ENCODE measurements at places on chromosomes 2 and 18. TPM values are rescaled to one million over a fixed set of nuclear protein-coding genes. Genes with fewer than 3 reads are reported as not detected.
A peak's percentile ranks its signal among the peaks of the same experiment; 100 is the strongest.

The OSBPL6 gene
- polyA plus RNA-seq: 6.2 TPM

GRCh38 chr2:2569306-2569705 lies 238.2 kb upstream of the MYT1L start:
- no peak for DNase-seq

- DNase-seq: no peak
Observed at GRCh38 chr2:69344305-69344704, 42.7 kb downstream of the GFPT1 start.

The POMC gene
- 1.9 TPM for polyA plus RNA-seq

The SERPINB3 gene
- not detected for polyA plus RNA-seq

DNA sequence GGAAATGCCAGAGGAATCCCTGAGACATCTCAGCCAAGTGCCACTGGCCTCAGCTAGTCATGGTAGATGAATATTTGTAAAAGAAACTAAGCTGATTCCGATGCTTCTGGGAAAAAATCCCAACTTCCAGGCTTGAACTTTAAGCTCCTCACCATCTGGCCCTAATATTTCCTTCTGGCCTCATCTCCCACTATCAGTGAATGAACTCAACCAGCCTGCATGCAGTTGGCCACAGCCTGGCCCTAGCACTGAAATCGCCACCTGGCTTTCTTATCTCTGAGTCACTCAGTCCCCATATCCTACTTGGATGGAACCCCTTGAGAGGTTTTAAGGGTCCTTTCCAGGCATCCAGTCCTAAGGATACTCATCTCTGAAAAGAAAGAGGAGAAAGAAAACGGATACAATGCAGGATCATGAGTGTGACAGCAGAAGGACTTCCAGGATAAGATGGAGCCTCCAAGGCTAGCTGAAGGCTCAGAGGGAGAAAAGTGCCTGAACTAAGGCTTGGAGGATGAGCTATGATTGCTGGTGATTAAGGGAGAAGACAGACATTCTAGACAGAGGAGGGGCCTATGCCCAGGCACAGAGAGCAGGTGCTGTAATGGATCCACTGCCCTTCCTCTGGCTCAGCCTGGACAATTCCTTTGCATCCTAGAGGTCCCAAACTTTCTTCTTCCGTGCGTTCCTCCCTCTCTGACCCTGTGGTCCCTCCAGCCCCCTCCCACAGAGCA lies 141.5 kb upstream of the MYCN start:
- no peak for DNase-seq

GRCh38 chr2:65396348-65397026 lies 35.9 kb downstream of the SPRED2 start:
- DNase-seq: peak; percentile 26

DNA sequence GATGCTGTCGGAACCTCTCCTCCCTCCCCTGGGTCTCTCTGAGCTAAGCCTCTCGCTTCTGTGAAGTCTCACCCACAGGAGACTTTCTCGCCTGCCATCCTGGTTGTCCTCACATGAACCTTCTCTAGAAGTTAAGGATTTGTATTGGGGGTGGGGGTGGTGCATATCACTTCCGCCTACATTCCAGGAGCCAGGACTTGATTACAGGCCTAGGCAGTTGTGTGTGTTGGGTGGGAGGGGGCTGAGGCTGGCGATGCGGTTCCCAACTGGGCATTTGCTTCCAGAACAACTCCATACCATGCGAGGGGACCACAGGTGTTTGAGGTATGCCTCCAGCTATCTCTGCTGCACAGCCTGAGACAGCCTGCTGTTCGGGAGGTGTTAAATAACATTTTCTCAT lies 56.8 kb upstream of the MGAT4A start:
- no peak for DNase-seq

DNA sequence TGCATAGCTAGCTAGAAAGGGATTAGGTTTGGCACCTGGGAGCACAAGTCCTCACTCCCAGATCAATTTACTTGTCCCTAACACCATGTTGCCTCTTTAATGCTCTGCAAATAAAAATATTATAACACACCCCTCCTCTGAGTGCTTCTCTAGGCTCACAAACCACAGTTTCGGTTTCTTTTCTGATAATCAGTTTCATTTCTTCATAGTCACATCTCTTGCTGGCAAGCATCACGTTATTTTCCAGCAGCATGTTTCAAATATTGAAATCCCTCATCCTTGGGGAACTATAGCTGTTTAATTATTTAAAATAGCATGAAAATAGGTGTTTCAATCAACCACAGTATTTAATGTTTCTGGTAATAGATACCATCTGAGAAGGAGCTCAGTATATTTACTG lies 13.9 kb upstream of the SMCHD1 start:
- no peak for DNase-seq

The STON1 gene
- 8.9 TPM for polyA plus RNA-seq

The DLX2 gene
- 0.11 TPM for polyA plus RNA-seq

DNA sequence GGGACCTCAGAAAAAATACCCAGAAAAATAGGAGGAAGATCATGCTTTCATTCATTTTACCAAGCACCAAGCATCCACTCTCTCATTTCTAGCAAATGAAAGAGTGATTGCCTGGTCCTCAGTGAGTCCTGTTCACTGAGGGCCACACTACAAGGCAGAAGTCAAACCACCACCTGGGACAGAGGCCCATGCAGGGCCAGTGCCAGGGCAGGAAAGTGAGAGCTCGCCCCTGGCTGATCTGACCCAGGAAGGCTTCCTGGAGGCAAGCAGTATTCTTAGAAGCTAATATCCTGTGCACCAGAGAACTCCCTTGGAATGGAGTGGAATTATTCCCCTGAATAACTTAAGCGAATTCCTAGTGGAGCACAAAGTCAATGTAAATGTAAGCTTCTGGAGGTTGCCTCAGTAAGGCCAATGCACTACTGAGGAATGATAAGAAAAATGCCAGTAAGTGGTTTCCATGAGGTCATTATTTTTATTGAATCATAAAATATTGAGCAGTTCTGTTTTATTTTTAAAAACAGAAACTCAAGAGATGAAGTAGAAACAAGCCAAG lies 191.6 kb upstream of the ID2 start:
- DNase-seq: no peak

- DNase-seq: no peak
Observed at GRCh38 chr2:122414902-122415301, 659.5 kb downstream of the TSN start.

The AQP12A gene
- polyA plus RNA-seq: not detected

DNA sequence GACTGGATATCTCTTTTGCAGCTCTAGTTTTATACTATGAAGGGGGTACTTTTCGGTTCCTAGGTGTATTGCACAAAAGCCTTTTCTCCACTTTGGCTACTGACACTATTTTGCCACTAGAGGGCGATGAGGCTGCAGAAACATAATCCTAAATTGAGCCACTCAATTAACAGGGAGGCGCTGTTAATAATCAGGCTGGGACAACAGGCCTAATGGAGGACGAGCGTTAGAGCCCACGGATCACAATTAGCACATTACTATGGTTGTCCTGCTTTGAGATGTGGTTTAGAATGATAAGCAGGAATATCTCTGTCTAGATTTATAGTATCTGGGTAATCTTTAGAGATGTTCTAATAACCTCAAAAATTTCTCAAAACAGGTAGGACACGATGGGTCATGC lies 62.2 kb upstream of the PMAIP1 start:
- DNase-seq: peak; percentile 36

DNA sequence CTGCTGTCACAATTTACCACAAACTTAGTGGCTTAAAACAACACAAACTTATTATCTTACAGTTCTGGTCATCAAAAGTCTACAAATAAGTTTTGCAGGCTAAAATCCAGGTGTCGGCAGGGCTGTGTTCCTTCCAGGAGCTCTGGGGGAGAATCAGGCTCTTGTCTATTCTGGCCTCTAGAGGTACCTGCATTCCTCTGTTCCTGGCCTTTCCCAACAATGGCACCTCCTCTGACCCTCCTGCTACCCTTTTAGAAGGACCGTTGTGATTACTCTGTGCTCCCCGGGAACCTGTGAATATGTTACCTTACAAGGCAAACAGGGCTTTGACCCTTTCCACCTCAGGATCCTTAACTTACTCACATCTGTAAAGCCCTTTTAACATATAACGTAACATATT lies 98.5 kb downstream of the MRPS9 start:
- DNase-seq: no peak

The ST3GAL5 gene
- polyA plus RNA-seq: 27.1 TPM

- DNase-seq: no peak
Observed at GRCh38 chr18:47737956-47738355, 192.5 kb downstream of the SMAD2 start.

GRCh38 chr2:236307641-236308040 lies 43.4 kb upstream of the ASB18 start:
- DNase-seq: no peak

The NPHP1 gene
- polyA plus RNA-seq: 9.7 TPM

The MARCHF4 gene
- not detected for polyA plus RNA-seq

The ICA1L gene
- polyA plus RNA-seq: 5.7 TPM

The KHK gene
- 2.6 TPM for polyA plus RNA-seq

GRCh38 chr2:230447455-230448451 lies 31.8 kb downstream of the SP100 start:
- no peak for DNase-seq

DNA sequence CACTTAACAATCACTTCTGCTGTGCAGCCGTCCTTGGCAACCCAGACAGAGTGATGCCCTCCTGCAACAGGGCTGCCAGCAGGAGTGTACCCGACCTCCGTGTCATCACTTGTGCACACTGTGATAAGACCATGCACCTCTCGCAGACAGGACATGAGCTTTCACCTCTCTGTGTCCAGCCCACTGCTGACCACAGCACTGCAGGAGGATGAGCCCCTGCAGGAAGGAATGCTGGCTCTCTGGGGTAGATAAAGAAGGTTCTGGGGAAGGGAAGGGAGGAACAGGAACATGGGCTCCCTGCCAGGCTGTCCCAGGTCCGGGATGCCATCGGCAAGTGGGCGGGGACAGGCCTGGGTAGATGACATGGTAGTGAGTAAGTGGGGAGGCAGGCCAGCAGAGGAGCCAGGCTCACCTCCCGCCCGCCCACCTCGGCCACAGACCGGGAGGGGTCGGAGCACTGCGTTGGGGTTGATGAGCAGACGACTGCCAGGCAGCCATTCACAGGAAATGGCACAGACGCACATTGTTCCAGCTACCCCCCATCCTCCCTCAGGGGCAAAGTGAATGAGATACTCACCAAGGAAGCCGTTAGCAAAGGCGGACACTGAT lies 18.6 kb upstream of the COL6A3 start:
- DNase-seq: peak; percentile 81

DNA sequence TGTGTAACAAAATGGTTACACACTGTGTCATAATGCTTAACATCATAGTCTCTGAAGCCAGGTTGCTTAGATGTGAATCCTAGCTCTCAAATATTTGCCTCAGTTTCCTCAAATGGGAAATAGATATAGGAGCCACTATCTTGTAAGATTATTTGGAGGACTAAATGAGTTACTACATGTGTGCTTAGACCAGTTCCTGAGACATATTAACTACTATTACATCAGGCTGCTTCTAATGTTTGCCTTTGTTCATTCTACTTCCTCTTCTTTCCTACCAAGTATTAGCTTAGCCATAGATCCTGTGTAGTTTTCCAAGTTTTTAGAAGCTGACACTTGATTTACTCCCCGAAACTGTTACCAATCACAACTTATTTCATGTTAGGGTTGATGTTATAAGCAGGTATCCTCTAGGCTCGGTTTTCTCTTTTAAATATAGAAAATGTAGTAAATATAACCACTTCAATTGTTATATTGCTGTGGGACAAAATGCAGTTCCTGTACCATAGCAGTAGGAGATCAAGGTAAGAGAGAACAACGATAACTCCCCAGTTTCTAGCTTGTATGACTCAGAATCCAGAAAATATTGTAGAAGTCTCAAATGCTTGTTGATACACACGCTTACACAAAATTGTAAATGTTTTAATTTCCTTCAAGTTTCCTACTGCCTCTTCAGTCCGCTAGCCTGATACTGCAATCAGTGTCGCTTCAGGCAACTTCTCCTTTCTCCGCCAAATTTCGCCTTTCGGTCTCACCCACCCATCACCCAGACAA lies 751 bp upstream of the DNAJC10 start:
- peak; percentile 12 for DNase-seq

The CNTNAP5 gene
- 0.18 TPM for polyA plus RNA-seq

GRCh38 chr2:138516030-138516704 lies 14.6 kb downstream of the SPOPL start:
- DNase-seq: no peak

DNA sequence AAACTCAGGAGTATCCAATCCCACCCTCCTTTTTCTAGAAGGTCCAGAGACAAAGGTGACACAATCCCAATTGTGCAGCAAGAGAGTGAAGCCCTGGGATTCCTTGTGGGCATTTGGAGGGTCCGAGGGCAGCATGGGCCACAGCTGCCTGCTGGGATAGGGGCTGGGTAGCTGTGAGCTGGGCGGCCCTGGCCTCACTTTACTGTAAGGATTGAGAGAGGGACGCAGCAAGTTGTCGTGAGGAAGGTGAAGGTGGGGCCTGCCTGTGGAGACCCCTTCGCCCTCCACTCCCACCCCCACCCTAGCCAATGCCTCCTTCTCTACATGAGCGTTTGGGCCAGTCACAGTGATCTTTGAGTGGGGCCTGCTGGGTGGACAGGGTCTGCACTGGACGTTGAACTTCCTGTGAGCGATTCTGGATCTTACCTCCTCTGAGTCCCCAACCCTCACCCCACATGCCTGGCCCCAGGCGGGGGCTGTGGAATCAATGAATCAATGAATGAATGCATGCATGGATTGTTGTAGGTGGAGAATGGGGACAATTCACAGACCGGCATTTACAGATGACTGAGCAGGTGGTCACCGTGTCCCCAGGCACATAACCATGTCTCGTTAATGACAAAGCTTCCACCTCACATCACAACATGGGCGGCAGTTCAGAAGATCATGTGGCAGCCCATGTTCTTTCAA lies 107.2 kb downstream of the INHBB start:
- DNase-seq: no peak

GRCh38 chr18:41783065-41783818 lies 171.8 kb upstream of the PIK3C3 start:
- DNase-seq: no peak

DNA sequence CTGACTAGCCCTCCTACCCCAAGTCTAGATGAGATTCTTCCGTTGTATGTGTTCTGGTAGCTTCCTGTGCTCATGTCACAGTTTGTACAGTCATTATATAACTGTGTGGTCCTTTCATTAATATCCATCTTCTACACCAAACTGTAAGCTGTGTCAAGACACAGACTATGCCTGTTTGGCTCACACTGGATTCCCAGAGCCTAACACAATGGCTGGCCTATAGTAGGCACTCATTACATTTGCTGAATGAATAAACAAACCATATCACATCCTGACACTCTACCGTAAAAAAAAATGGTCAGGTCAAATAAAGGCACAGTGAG lies 72.6 kb downstream of the ANKRD44 start:
- no peak for DNase-seq

DNA sequence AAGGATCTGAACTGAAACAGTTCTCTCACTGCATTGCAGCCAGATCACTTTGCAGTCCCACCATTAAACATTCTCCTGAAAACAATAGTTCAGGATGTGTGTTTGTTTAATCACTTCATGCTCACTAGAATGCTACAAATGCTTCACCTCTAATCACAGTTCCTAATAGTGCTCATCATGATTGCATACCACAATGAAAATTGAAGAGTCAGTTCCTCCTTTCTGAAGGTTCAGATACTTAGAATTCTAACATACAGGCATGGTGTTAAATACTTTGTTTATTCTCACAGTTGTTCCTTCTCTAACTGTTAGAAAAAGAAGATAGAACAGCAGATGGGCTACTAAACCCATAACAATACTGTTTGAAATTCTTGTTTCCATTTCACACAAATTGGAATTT lies 622.3 kb upstream of the ACVR2A start:
- no peak for DNase-seq

Data from muscle of back (tissue), 13 donors.